Stimulated activated CD8-positive, alpha-beta memory T cell treated with anti-CD3 and anti-CD28 coated beads, Interleukin-2, amount 100 ng/mL, for 1 hour (primary cell): ENCODE measurements at places on chromosomes 13 and 19.

DNA sequence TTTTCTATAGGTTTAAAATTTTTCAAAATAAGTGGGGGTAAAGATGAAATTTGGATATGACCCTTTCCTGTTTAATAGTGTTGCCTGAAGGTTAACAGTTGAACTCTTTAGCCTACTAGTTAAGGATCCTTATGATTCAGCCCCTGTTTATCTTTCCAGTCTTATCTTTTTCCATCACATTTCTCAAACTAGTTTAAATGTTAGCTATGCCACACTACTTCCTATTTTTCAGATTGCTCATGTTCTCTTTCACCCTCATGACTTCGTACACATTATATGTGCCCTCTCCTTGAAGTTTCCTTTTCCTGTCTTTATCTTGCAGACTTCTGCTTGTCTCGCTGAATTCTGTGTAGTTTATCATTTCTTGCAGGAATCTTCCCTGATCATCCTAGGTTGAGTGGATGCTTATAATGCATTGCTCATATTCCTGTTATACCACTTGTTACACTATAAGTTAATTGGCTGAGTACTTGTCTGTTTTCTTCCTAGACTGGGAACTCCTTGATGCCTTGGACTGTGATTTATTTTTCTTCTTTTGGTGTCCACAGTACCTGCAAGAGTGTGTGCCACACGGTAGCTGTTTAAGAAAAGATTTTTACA is 86.7 kb downstream of the FNDC3A start:
- DNase-seq, result no peak

DNA sequence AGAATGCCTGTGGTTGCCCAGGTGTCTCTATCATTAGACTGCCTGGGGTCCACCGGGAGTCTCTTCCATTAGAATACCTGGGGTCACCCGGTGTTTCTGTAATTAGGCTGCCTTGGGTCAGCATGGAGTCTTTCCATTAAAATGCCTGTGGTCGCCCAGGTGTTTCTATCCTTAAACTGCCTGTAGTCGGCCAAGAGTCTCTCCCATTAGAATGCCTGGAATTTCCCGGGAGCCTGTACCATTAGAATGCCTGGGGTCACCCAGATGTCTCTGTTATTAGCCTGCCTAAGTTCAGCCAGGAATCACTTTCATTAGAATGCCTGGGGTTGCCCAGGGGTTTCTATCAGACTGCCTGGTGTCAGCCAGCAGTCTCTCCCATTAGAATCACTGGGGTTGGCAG is 1492.8 kb downstream of the UQCRFS1 start:
- no peak for DNase-seq

- peak; percentile 20 for DNase-seq
These were observed 5.4 kb downstream of the LINGO3 start for GRCh38 chr19:2302319-2303210.

- no peak for DNase-seq
These were observed 411.7 kb downstream of the IRS2 start for GRCh38 chr13:109374609-109375200.

- no peak for DNase-seq
These were observed 57.3 kb downstream of the IRS2 start for GRCh38 chr13:109728791-109729731.

- no peak for DNase-seq
These were observed 40.9 kb upstream of the VSTM2B start for GRCh38 chr19:29484876-29485275.

- no peak for DNase-seq
These were observed 563 bp upstream of the TOMM40 start for GRCh38 chr19:44890366-44891015.

DNA sequence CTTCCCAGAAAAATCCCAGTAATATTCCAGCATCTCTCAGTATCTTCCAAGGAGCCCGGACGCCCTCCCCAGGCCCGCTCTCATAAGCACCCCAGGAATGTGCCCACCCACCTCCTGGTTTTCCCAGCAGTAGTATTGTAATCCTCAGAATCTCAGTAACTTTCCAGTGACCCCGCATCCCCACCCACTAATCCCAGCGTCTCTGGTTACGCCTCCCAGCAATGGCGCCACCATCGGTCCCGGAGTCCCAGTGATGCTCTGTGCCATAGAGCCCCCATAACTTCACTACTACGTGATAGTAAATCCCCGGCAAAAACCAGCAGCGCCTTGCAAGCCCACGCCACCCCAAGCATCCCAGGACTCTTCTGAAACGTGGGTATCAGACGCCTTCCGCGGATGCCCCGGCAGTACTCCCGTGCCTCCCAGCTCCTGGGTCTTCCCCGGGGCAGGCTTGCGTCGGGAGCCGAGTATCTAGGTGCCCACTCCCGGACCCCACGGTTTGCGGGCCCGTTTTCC is 928 bp upstream of the PNPLA6 start:
- no peak for DNase-seq

- no peak for DNase-seq
These were observed 29.8 kb downstream of the KL start for GRCh38 chr13:33045851-33046592.

DNA sequence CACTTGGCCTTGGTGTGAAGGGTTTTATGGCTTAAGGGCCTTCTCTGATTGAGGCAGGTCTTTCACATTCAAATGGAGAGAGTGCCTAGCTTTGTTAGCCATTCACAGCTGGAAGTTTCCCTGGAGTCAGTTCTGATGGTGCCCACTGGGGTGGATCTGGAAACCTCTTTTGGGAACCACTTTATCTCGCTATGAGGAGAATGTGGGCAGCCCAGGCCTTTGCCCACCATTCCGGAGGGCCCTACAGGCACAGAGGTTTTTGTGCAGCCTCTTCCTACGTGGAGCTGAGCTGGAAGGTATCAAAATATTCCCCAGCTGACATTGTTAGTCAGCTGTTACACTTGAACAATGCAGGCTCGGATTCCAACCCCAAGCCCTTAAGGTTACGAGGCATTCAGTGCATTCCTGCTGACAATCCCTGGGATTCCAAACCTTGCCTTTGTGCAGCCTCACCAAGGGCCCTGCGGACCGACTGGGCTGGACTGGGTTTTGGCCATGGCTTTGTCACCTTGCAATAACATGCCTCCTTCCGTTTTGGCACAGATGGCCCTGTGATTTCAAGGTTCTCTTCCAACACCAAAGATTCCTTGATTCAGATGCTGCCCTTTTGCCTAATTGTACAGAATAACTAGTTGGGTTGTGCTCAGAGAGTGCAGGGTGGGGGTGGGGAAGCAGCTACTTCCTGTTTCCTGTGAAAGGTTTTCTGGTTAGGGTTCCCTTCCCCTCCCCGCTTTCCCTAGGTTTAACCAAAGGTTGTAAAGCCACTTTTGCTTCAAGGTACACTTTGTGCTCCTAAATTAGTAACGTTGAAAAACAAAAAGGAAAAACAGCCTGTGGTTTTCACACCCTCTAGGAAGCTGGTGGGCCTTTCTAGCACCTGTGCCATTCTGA is 27.0 kb downstream of the SAE1 start:
- DNase-seq, result no peak

DNA sequence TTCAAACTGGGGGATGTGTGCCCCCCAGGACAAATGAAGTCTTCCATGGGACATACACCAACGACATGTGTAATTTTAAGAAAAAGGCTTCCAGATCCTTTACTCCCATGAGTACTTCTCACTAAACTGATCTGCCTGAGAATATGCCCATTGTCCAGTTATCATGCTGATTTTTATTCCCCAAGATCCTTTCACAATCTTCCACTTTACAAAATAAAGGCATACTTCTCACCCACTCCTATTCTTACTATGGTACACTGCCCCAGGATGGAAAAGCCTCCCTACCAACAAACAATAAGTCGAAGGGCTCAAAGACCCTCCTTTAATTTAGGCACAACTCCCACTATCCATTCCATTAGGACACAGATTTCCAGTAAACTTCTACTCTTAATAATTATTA is 3.5 kb downstream of the SPART start:
- DNase-seq, result no peak

- DNase-seq, result no peak
These were observed 89.1 kb downstream of the CAB39L start for GRCh38 chr13:49354719-49355118.

- no peak for DNase-seq
These were observed 138.8 kb upstream of the RNF113B start for GRCh38 chr13:98315902-98316301.

DNA sequence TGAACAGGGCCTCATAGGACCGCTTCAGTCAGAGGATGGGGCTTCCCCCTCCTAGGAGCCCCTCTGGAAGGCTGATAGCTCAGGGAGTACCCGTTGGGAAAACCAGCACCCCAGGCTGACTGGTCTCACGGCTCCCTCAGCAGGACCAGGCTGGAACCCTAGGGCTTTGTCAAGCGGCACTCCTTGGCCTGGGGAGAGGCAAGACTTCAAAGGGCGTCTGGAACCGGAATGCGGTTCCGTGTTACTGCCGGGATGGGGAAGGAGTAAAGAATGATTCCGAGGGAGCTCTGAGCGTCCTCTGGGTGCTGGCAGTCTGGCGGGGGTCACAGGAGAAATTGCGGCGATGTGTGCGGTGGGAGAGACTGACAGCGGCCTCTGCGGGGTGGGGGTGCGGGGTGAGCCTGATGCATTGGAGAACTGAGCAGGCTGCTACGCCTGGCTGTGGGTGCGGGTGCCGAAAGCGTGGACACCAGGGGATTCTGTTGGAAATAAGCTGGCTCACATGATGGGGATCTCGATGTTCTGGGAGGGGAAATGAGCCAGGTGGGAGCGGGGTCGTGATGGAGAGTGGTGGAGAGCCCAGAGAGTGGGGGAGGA is 1.9 kb downstream of the COX6B2 start:
- DNase-seq, result no peak

DNA sequence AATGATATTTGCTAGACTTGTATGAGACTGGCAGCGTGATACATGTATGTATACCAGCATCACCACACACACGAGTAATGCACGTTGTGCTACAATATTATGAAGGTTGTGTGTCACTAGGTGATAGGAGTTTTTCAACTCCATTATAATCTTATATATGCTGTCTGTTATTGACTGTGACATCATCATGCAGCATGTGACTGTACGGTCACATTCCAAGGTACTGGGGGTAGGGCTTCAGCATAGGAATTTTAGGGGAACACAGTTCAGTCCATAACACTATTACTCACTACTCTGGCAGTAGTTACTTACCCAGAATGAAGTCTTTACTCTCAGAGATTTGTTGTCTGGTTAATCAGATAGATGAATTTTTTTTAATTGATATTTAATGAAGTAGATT is 91.1 kb downstream of the CDK8 start:
- no peak for DNase-seq

DNA sequence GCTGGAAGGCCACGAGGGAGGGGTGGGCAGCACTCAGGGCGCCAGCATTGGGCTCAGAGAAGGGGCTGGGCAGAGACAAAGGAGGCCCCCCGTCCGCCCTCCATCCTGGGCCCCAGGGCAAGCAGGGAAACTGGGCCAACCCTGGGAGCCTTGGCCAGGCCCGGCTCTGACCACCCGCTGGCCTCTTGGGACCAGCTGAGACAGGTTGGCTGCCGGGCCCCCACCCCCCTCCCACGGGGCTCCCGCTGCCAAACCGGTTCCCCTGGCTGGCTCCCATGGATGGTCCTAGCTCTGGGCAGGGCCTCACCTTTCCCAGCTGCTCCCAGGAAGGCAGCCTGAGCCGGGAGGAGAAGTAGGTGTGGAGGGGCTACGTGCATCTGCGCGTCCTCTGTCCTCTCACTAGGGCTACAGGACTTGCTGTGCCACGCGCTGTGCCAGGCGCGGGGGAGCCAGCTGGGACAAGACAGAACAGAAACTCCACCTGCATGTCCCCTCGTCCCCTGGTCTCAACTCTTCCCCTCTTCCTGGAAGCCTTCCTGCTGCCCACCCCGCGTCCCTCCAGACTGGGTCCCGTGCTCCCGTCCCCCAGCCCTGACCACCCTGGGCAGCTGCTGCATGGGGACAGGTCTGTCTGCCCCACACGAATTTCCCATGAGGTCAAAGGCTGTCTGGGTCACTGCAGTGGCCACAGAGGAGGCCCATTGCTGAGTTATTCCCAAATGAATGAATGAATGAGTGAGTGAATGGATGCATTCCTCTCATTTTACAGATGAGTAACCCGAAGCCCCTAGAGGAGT is 29.1 kb upstream of the NCCRP1 start:
- no peak for DNase-seq

DNA sequence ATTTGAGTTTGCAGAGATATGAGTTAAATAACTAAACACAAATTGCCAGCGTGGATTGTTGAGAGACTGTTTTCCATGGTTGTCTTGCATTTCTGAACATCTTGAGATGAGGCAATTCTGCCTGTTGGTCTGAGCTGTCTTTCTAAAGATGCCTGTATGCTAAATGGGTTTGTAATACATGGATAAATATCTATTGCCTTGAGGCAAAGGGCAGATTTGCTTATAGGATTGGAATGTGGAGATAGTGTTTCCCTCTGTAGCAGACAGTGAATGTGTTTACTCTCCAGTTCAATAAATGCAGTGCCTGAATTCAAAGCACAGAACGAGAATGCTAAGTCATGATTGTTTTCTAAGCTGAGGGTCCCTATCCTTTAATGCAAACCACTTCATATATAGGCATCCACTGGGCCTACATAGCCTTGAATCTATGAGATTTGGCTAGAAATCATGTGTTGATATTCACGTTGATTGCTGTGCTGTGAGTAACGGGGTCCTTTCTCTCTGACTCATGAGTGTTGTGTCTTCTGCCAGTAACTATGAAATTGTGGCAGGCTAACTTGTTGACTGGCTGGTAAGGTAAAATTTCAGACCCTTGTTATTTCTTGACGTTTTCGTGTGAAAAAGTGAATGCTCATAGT is 2554.8 kb downstream of the PCDH9 start:
- DNase-seq, result no peak

DNA sequence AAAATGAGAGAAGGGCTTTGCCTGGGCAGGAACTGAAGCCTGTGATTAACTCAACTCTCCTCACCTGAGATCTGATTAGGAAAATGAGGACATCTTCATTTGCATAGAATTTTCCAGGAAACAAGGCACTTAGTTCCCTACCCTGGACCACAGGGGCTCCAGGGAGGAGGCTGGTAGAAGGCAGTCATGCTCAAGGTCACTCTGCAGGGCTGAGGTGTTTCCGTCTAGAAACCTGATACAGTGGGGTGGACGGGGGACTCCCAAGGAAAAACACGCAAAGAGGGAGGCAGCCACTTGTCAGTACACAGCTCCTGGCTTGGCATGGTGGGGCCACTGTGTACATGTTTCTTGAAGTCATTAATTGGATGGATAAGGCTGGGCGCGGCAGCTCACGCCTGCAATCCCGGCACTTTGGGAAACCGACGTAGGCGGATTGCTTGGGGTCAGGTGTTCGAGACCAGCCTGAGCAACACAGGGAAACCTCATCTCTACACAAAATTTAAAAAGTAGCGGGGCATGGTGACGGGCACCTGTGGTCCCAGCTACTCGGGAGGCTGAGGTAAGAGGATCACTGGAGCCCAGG is 6.0 kb downstream of the KLK14 start:
- DNase-seq, result no peak

DNA sequence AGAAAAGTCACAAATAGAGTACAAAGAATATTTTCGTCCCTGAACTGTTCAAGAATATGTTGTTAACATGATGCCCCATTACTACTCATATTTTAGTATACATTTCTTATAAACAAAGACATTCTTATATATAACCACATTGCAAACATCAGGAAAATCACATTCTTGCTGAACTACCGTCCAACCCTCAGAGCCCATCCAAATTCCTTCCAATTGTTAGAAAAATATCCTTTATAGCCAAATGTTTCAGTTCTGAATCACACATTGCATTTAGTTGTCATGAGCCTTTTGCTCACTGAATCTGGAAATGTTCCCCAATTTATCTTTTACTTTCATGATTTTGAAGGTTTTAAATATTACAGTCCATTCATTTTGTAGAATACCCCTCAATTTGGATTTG is 467.8 kb upstream of the ARGLU1 start:
- DNase-seq, result no peak
